ENCODE measurements at places on chromosomes 13 and 19.

GRCh38 chr13:101291206-101291605 is 125.1 kb downstream of the NALCN start:
- no peak for DNase-seq

DNA sequence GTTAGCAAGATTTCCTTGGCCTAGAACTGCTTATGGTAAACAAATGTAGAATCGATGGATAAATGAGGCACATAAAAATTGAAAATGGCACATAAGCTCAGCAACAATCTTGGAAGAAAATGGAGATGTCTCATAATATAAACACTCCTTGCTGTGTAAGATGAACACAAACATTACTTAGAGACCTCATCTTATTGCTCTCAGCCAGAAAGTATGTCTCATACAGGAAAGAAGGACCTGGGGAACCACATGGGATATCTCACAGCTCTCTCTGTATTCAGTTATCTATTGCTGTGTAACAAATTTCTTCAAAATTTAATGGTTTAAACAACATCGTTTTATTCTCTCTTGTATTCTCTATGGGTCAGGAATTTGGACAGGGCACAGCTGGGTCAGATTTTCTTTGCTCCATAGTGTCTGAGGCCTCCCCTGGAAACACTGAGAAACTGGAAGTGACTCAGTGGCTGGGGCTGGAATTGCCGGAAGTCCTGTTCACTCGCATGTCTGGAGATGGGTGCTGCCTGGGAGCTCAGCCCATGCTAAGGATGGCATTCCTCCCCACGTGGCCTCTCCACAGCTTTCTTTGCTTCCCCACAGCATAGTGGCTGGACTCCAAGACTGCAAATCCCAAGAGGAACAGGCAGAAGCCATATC is 105.1 kb downstream of the NUFIP1 start:
- DNase-seq = no peak

DNA sequence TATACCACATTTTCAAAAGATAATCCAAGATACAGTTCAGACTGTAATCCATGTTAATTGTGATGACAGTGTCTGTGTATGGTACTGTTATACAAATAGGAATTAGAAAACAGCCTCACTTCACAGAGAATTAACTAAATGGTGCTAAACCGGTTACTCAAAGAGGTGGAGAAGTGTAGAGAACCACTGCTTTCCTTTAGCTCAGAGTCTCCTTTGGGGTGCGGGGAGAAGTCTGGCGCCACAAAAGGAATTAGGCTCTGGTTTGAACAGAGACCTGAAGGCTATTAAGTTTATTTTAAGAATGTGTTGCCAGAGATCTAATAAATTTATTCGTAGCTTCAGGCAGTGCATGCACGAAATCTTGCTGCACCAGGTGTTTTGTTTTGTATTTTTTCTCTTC is 65.8 kb downstream of the FREM2 start:
- DNase-seq = no peak

DNA sequence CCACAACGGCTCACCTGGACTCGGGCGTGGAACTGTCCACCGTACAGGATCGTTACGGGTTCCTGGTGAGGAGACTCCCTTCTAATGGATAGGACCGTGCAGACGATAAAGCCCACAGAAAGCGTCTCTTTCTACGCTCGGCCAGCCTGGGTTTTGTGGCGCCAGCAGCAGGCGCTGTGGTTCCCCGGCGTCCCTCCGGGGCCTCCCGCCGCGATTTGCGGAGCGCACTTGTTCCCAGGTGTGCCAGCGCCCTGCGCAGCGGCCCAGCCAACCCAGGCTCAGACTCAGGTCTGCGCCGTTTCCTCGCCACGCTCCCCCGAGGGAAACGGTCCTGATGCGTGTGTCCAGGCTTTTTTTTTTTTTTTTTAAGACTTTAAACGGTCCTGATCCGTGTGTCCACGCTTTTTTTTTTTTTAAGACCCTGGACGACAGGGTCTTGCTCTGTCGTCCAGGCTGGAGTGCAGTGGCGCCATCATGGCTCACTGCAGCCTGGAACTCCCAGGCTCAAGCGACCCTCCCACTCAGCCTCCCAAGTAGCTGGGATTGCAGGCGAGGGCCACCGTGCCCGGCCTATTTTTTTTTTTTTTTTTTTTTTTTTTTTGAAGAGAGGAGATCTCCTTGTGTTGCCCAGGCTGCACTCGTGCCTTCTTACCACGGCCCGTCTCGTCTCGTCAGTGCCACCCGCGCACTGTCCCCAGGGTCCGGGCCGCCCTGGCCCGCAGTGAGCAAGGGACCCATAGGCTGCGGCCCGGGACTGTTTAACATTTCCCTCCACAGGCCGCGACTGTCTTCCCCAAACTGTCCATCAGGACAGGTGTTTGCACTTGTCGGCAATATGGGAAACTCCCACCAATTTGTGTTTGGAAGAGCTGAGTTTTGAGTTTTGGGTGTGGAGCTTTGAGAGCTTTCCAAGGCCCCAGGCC is 23.8 kb downstream of the GJA3 start:
- no peak for DNase-seq

DNA sequence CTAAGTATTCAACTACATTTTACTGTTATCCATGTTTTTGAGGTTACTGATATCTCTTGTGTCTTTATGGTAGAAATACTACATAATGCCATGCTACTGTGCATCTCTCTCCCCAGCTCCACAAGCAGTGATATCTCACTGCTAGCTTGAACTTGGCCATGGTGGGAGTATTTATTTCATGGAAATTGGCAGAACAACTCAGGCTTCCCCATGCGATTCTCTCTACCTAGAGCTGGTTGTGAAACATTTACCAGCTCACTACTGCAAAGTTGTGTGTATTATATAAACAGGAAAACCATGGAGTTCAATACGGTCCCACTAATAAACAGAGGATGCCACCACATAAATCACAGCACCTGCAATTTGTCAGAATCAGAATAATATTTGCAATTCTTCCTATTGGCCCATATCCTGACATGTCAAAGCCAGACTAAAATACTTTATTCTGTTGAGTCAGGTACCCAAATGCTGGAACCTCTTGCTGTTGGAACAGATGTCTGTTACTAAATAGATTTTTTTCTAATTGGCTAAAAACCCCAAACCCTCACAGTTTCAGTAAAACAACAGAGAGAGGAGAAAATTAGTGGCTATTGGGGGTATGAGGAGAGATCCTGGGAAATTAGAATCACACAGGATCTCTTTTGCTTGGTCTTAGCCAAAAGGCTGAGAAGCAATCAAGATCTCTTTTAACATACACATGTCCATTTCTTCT is 91.4 kb upstream of the SLC10A2 start:
- DNase-seq = no peak

DNA sequence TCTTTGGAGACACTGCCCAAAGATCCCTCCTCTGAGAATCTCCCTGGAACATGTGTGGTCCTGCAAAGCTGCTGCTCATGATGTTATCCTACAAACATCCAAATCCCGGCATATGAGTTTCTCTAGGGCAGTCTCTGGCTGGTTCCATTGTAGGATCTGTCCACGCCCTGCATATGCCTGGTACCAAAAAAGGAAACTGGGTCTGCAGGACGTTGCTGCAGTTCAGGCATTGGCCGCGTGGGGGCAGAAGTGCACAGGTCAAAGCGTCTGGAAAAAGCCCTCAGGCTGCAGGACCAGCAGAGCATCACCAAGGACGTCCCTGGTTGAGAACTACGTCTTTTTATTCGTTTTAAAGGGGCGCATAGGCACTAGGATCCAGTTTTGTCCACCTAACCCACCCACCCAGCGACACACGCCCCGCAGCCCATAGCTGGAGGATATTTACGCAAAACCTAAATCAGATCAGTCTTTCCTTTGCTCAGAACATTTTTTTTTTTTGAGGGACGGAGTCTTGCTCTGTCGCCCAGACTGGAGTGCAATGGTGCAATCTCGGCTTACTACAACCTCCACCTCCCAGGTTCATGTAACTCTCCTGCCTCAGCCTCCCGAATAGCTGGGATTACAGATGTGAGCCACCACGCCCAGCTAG is 12.9 kb upstream of the ZNF564 start:
- peak; percentile 23 for DNase-seq

- DNase-seq = no peak
These were observed 207.9 kb upstream of the CSNK1A1L start for GRCh38 chr13:37313372-37313771.

- no peak for DNase-seq
These were observed 25.0 kb downstream of the KBTBD6 start for GRCh38 chr13:41107584-41108014.

DNA sequence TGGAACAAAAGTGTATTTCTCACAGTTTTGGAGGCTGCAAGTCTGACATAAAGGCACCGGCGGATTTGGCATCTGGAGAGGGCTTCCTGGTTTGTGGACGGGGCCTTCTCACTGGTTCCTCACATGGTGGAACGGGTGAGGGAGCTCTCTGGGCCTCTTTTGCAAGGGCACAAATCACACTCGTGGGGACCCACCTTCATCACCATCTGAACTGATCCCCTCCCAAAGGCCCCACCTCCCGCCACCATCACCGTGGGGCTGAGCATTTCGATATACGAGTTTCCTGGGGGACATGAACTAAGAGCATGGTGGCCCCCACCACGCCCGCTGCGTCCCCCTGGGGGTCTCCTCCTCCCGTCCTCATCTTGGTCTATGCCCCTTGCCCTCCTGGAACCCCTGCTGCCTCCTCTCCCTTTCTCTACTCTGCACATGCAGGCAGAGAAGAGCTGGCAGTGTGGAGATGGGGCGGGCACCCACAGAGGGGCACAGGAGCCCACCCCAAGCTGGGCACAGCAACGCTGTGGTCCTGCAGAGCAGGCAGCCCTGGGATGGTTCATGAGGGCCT is 20.8 kb upstream of the SPACA7 start:
- no peak for DNase-seq

- DNase-seq = no peak
These were observed 256.0 kb downstream of the UQCRFS1 start for GRCh38 chr19:28956961-28957360.

DNA sequence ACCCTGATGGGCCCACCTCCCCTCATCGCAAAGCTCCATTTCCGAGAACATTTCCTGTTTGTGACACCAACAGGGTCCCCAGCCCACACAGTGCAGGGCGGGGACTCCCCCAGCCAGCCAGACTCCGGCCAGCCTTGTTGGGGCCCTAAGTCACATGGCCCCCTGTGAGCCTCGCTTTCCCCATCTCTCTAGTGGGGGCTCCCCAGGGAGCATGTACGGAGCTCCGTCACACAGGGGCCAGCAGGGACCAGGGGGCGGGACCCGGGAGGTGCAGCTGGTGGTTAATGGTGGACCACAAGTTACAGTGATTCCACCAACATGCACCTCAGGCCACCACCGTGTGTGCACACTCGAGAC is 1.7 kb downstream of the TBXA2R start:
- DNase-seq = no peak

DNA sequence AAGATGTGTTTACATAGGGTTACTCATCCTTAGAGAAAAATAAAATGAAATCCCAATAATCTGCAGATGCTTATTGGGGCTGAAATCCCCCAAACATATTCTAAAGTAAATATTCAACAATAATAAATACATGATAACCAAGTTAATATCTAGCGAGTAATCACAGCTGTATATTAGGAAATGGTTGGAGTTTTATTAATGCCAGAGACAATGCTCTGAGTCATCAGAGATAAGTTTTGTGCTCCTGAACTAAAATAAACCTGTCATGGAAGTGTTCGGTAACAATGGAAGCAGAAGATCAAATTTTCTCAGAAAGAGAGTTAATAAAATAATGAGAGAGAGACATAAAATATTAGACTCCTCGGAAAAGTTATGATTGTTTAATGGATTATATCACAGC is 31.4 kb downstream of the FLT1 start:
- no peak for DNase-seq

- no peak for DNase-seq
These were observed 2.8 kb upstream of the TNNI3 start for GRCh38 chr19:55160128-55160985.

DNA sequence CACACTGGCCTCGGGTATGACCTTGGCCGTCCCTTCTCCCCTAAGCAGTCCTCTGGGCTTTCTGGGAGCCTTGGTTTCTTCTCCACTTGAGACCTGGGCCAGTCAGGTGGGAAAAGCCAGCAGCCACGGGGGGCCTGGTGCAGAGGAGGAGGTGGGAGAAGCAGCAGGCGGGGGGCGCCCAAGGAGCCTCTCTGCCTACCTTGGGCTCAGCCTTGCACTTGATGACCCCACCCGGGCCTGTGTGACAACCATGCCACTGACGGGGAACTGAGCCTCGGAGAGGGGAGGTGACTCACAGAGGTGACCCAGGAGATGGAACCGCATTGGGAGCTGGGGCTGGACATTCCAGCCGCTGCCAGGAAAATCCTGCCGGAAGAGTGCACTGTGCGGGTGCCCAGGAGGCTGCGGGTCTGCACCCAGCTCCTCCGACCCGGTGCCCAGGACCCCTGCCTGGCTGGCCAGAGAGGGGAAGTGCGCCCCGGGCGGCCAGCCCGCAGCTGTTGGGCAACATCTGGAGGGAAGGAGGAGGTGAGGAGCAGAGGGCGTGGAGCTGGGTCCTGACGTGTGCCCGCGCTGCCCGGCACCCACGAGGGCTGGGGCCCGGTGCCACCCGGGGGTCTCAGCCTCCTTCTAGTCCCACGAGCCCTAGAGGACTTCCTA is 23.4 kb upstream of the SLC7A10 start:
- no peak for DNase-seq

GRCh38 chr19:30479231-30479630 is 107.0 kb downstream of the ZNF536 start:
- no peak for DNase-seq

- DNase-seq = no peak
These were observed 47.2 kb upstream of the EPHX3 start for GRCh38 chr19:15279326-15279904.

DNA sequence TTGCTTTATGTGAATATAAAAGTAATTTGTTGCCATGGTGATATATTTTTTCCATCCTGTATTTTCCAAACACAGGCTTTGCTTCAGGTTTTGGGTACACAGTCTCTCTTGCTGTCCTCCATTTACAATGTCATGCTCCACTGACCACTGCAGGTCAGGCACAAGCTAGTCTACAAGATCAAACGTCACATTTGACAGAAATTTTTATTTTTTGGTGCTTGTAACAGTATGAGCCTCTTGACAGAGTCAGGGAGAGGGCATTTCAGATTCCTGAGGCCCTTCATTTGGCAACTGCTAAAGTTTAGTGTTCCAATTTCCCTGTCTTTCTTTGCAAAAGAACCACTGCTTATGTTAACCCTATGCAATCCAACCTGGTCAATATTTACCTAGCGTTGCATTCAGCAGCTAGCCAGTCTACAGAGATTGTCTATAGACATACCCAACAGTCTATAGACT is 175.0 kb downstream of the RFC3 start:
- DNase-seq = no peak

- DNase-seq = no peak
These were observed 44.6 kb upstream of the GPR183 start for GRCh38 chr13:99351772-99352171.
